ENCODE measurements at places on chromosomes 12 and 14. TPM values are rescaled to one million over a fixed set of nuclear protein-coding genes. Genes with fewer than 3 reads are reported as not detected.

ATP5F1B gene
- total RNA-seq: 503 TPM

CMKLR1 gene
- total RNA-seq: 0.05 TPM

FBLN5 gene
- not detected for total RNA-seq

ZC2HC1C gene
- total RNA-seq: not detected

- no peak for DNase-seq
- no peak overlapping the region for H3K4me3 ChIP-seq
- no peaks in the 10 kb centered on the region for H3K36me3 ChIP-seq
- H3K27ac ChIP-seq: peak overlapping the region; percentile 11
- H3K4me1 ChIP-seq: peaks cover 76% of the 10 kb centered on the region
These were observed 350.6 kb downstream of the DPF3 start for GRCh38 chr14:72543341-72543740.

- no peak overlapping the region for H3K4me3 ChIP-seq
- no peak for DNase-seq
- no peaks in the 10 kb centered on the region for H3K4me1 ChIP-seq
- no peaks in the 10 kb centered on the region for H3K36me3 ChIP-seq
- H3K27ac ChIP-seq: no peak overlapping the region
- H3K27me3 ChIP-seq: no peaks in the 10 kb centered on the region
These were observed 23.7 kb upstream of the NT5DC3 start for GRCh38 chr12:103864710-103865109.

IPO4 gene
- total RNA-seq: 80.3 TPM

DNA sequence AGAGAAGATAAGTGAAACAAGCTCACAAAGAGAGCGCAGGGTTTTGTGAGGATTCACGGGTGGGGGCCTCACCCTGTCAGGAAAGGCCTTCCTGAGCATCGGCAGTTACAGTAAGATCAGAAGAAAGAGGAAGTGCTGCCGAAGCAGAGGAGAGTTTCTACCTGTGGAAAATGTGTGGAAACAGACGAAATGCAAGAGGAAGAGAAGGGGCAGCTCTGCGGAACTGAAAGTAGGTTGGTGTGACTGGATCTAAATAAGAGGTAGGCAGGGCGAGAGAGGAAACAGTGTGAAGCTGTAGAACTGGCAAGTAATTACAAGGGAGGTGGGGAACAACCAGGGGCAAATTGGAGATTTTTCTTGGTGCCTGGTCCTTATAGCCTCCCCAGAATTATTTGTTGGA is 2.6 kb downstream of the GPR68 start:
- no peaks in the 10 kb centered on the region for H3K27me3 ChIP-seq
- peak overlapping the region; percentile 75 for H3K4me3 ChIP-seq
- DNase-seq: no peak
- H3K27ac ChIP-seq: peak overlapping the region; percentile 91
- H3K4me1 ChIP-seq: peaks cover 68% of the 10 kb centered on the region

DNA sequence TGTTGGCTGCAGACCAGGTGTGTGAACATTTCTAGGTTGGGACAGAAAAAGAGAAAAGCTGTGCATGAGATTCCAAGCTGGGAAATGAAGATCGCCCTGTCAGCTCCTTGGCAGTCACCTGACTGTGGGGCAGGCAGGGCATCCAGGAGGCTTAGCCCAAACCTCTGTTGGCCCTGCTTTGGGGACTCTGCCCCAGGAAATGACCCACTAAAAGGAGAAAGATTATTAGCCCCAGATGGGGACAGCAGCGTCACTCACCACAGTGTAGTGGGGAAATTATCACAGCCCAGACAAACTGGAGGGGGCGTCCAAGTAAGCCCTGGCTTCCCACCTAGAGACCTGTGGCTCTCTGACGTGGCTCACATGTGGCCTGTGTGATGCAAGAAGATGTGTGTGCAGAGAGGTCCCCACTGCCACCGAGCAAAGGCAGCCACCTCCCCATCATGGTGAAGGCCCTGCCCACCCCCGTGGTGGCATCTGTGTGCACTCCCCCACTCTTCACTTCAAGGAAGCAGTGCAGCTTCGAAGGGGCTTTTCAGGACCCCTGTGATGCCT is 39.1 kb downstream of the DIO3 start:
- H3K4me3 ChIP-seq: no peak overlapping the region
- H3K27ac ChIP-seq: no peak overlapping the region
- peaks cover 32% of the 10 kb centered on the region for H3K4me1 ChIP-seq
- H3K36me3 ChIP-seq: no peaks in the 10 kb centered on the region
- peaks cover 4% of the 10 kb centered on the region for H3K27me3 ChIP-seq

Data from activated B cell treated with CpG ODN at 0.5 μM for 24 hours (primary cell).